ENCODE measurements at places on chromosomes 3 and 15. TPM values are rescaled to one million over a fixed set of nuclear protein-coding genes. Genes with fewer than 3 reads are reported as not detected.
A peak's percentile ranks its signal among the peaks of the same experiment; 100 is the strongest.

Gene PFKFB4
- 14.8 TPM for total RNA-seq

GRCh38 chr15:57522148-57522547, 69.6 kb upstream of the MYZAP start:
- DNase-seq = no peak

Gene MAP3K13
- 48.9 TPM for total RNA-seq

DNA sequence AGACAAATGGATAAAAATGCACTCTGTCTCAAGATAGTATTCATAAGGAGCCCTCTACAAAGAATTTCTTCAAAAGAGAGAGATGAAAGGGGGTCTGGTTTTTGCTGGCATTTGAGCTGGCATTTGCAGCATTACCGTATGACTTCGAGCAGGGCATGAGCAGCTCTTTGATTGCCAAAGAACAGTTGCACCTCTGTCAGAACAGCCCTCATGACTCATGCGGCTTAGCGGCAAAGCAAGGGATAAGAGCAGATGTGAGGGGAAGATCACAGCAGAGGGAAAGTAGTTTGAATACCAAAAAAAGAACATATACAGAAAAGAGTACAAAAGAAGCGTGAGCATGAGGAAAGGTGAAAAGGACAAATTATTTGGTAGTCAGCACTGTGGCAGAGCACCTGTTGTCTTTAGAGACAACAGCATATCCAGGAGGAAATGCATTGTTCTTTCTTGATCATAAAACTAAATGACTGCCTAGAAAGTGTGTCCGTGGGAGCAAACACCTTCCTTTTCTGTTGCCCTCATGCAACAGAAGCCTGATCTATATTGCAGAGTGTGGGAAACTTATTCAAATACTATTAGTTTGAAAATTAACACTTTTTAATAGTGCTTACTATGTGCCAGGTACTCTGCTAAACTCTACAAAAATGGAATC, 80.5 kb upstream of the SLC24A5 start:
- DNase-seq = no peak

Gene ISLR
- 41.0 TPM for total RNA-seq

GRCh38 chr3:41093476-41093875, 105.8 kb upstream of the CTNNB1 start:
- DNase-seq = no peak

Gene PYGO1
- total RNA-seq = 55.6 TPM

DNA sequence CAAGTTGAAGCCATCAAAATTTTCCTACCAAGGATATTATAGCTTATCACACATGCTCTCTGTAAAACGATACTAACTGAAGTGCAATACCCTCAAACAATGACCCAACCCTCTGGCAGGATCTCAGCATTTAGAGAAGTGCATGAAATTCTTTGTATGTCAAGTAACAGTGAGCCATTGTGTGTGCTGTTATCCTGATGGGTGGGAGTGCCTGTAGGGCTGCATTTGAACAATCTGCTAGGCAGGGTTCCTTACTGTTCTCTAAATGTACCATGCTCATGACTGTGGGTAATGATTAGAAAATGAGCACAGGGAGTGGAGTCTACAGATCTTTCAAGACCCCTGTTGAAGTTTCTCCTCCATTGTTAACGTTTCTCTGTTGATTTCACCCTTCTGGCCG, 398.1 kb downstream of the NSUN3 start:
- DNase-seq = no peak

DNA sequence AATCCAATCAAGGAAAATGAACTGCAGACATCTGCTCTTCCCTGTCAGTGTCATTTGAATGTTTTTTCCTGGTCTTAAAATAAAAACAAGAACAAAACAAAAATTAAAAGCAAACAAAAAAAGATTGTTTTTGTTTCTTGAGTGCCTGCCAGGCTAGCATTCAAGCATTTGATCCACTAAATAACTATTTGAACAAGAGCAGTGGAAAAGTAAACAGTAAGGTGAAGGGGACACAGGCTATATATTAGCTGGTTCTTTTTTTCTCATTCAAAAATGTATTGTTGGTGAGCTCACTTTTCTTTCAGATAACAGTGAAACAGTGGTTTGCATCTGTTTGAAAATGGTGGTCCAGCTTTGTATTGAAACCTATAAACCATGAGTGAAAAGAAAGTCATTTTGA, 586.9 kb upstream of the SGO1 start:
- no peak for DNase-seq

- DNase-seq = no peak
These were observed 13.5 kb downstream of the PTPN23 start for GRCh38 chr3:47394140-47394870.

DNA sequence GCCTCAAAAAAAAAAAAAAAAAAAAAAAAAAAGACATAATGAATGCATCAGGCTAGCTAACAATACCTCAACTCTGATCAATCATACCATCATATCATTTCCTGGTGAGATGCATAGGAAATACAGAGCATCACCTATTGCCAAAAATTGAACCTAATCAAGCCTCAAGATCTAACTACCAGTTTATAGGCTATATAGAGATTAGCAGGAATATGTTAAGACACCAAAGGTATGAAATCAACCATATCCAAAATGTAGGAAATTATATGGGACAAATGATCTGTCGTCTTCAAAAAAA, 387 bp upstream of the VPS33B start:
- peak; percentile 21 for DNase-seq

Gene PTX3
- total RNA-seq = 4.7 TPM

GRCh38 chr3:6394944-6395343, 466.0 kb upstream of the GRM7 start:
- no peak for DNase-seq

DNA sequence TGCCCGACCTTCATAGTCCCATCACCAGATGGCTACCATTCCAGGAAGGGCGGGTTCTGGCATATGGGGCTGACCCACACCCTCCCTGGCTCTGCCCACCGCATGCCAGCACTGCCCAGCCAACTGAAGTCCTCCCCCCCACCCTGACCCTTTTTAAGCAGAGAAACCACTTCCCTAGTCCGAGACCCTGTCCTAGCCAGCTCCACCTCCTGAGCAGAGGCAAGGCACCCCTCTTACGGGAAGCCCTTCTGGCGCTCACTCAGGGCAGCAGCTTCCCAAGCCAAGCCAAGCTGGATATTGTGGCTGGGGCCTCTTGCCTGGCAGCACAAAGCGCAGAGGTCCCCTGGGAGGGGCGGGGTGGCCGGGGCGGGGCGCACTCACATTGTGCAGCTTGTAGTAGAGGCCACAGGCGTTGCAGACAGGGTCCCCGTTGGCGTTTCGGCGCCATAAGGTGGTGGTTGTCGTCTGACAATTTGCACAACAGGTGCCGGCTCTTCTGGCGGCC, 11.5 kb downstream of the GATA2 start:
- no peak for DNase-seq

Gene C3orf20
- total RNA-seq = 0.18 TPM

Gene TMEM62
- total RNA-seq = 21.1 TPM

- DNase-seq = no peak
These were observed 75.5 kb downstream of the ZBTB20 start for GRCh38 chr3:115071601-115072000.

GRCh38 chr3:12758025-12758781, 856 bp downstream of the TMEM40 start:
- DNase-seq = peak; percentile 26

Measured in cerebellum (tissue), 4 donors.